Chondrocyte (in vitro differentiated cells): ENCODE measurements at places on chromosomes 1 and 21. TPM values are rescaled to one million over a fixed set of nuclear protein-coding genes. Genes with fewer than 3 reads are reported as not detected.

DNA sequence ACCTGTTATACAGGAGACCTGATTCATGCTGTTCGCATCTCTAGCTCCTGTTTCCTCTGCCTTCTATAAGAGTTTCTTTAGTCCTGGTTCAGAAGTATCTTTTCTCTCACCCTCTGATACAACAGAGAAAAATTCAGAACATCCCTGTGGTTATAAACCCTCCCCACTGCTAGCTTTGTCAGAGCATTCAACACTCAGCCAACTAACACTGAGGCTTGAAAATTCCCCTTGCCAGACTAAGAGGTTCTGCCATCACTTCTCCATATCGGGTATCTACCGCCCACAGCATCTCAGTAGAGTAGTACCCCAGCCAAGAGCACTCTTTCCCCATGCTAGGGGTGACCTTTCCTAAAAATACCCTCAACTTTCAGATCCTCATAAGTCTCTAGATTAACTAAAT lies 19.6 kb upstream of the PIK3R3 start:
- no peak for DNase-seq

DNA sequence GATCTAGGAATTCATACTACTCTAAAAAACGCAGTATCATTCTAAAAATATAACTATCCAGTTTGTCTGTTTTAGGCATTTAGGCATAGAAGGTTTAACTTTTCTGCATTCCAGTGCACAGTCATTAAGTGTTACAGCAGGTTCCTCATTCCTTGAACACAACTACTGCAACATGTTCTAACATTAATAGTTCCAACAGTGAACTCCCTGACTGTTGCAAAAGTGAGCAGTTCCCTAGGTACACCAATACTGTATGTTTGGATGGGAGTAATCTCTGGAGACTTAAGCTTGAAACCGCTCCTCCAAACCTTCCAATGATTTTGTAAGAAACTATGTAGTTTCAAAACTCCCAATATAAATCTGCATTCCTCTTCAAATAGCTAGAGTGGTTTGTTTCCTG lies 46.2 kb downstream of the UCHL5 start:
- DNase-seq = no peak

Gene TCEA3
- total RNA-seq = 15.7 to 17.8 TPM (median 16.9 TPM) in 3 replicates

GRCh38 chr1:177857285-177857684 lies 112.6 kb downstream of the SEC16B start:
- DNase-seq = no peak

Gene FCRL6
- total RNA-seq = not detected in 3 replicates
